ENCODE measurements at places on chromosomes 13 and 19.
A peak's percentile ranks its signal among the peaks of the same experiment; 100 is the strongest.

GRCh38 chr13:45490068-45490467 lies 25.3 kb downstream of the COG3 start:
- no peak for DNase-seq

- no peak for DNase-seq
Observed at GRCh38 chr13:65964672-65965071, 1265.5 kb downstream of the PCDH9 start.

DNA sequence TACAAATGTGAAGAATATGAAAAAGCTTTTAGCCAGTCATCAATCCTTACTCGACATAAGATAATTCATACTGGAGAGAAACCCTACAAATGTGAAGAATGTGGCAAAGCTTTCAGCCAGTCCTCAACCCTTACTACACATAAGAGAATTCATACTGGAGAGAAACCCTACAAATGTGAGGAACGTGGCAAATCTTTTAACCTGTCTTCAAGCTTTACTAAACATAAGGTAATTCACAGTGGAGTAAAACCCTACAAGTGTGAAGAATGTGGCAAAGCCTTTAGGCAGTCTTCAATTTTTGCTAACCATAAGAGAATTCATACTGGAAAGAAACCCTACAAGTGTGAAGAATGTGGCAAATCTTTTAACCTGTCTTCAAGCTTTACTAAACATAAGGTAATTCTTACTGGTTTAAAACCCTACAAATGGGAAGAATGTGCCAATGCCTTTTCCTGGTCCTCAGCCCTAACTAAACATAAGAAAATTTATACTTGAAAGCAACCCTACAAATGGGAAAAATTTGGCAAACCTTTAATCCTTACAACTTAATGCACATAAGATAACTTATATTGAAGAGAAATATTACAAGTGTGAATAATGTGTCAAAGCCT lies 74.1 kb upstream of the ZNF681 start:
- DNase-seq, result no peak

DNA sequence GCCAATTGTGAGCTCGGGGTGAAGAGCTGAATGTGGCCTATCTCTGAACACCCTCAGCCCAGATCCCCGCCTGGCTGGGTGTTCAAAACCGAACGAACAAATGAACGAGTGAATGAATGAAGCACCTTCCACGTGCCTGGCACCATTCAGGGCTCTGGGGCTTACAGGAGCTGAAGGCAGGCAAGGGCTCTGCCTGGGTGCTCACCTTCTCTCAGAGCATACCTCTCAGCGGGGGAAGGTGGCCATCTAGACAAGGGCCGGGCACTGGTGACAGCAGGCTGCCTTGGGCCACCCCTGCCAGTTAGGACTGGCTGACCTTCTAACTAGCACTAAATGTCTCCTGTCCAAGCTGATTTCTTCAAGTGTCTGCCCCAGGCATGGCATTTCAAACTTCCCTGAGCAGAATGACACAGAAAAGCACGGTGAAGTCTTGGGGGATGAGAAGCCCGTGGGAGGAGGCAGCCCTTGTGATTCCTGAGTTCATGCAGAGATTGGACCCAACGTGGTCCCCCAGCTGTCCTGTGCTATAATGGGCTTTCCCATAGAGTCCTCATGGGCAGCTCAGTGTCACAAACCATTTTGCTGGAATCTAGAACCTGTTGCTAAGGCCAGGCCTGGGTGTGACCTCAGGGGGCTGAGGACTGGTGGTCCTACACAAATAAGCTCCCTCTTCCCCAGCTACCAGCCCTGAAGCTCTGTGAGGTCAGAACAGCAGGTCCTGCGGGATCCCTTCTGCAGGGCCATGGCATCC lies 27.9 kb upstream of the VSTM2B start:
- no peak for DNase-seq

- DNase-seq, result no peak
Observed at GRCh38 chr13:91368676-91369440, 21.4 kb downstream of the MIR17HG start.

DNA sequence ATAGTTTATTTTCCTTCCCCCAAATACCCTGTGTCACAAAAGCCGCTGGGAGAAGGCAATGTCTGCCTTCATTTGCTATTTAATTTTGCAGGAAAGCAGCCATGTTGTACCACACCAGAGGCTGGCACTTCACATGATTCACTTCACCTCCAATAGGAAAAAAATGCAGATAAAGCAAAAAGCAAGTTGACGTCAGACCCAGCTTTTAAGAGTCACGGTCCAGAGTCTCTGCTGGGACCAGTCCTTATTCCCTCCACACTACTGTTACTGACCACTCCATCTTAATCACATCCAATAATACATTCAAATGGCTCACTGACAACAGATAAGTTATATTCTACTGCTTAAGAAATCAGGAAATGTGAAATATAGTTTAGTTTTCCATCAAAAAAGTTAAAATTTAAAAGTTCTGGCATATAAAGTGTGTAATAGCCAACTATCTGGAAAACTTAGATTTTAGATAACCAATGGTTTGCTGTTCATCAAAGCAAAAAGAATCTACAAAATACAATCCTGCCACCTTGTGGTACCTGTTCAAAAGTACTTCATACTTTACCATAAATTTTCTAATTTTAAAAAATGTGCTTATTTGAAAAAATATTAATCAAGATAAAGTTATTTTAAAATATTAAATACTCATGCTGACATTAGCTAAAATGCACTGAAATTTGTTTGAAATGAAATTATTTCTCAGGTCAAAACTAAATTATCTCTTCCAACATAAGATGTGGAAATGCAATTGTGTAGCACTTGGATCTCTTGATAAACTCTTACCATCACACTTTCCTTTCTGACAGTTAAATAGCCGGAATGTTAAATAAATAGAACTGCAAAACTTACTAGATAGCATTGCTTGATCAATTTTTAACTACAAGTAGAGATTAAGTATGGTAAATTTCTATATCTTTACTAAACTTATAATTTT lies 97.3 kb downstream of the SERP2 start:
- DNase-seq, result no peak

GRCh38 chr19:30006207-30006606 lies 64.2 kb downstream of the URI1 start:
- no peak for DNase-seq

- DNase-seq, result no peak
Observed at GRCh38 chr19:41691268-41691970, 3.3 kb upstream of the CEACAM7 start.

DNA sequence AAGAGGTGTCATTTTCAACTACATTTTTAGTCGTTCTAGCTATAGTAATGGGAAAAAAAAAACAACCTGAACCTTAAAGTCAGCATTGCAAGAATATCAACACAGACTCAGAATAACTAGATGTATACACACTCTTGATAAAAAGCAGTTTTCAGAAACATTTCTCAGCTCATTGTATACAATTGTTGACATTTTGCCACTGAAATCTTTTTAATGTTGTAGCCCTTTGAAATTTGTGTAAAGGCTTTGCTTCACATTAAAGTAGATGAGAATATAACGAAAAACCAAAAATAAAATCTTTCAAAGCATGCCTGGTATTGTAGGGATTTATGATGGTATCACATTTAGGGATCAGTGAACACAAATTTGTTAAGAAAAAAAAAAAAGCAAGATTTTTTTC lies 87.2 kb upstream of the SLC10A2 start:
- DNase-seq, result no peak

- peak; percentile 83 for DNase-seq
Observed at GRCh38 chr19:8569066-8569771, 8.0 kb downstream of the MYO1F start.

GRCh38 chr19:45958769-45959516 lies 14.7 kb downstream of the NOVA2 start:
- DNase-seq, result no peak

DNA sequence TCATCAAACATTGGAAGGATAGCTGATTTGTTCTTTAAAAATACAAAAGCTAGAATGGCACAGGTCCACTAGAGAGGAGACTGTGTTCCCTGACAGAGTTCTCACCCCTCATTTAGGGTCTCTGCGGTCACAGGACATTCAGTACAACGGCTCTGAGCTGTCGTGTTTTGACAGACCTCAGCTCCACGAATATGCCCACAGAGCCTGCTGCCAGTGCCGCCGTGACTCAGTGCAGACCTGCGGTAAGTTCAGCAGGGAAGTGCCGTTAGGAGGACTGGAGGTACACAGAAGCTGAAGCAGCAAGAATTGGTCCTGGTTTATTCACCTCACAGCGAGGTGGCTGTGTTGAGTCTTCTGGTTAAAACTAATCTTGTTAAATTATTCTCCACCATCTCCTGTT lies 90.0 kb downstream of the TNFRSF19 start:
- no peak for DNase-seq

- DNase-seq, result no peak
Observed at GRCh38 chr13:40252241-40252640, 414.2 kb downstream of the FOXO1 start.

DNA sequence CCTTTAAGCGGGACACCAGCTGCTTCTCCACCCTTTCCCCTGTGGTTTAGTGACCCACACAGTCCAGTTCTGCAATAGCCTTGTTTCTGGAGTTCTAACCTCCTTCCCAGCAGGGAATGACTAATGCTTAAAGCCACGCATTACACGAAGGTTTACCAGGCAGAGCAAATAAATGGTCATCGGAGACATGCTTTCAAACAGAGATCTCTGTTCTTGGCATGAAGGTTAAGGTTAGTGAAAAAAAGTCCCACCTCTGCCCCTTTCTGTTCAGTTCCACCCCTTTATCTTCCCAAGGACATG lies 25.3 kb upstream of the MEDAG start:
- DNase-seq, result no peak

GRCh38 chr13:88063741-88064140 lies 392.6 kb downstream of the SLITRK5 start:
- no peak for DNase-seq

DNA sequence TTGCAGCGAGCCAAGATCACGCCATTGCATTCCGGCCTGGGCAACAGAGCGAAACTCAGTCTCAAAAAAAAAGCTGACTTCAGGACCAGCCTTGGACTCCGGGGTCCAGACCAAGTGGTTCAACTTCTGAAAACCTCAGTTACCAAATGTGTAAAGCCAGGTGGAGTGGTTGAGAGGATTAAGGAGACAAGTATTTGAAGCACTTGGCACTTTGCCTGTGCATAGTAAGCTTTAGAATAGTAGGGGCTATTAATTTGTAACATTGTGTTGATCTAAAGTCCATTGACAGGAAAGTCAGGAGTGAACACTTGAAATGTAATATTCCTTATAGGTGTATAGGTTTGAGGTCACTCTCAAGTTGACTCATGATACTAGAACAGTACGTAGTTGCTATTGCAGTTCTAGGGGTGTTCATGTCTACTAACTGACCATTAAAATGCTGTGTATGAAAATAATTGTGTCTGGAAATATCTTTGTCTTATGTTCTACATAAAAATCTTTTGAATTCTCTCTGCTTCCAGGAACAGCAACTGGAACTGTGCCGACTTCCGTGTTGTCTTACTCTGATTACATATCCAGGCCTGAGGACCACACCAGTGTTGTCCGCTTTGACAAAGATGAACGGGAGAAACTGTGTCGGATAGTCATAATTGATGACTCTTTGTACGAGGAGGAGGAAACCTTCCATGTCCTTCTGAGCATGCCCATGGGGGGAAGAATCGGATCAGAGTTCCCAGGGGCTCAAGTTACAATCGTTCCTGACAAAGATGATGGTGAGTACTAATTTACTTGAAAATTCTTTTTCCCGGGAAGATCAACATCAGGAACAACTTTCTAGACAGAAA lies 97.4 kb downstream of the FREM2 start:
- no peak for DNase-seq

- no peak for DNase-seq
Observed at GRCh38 chr19:16023146-16023915, 53.0 kb upstream of the TPM4 start.

GRCh38 chr13:111856571-111856970 lies 210.4 kb upstream of the SOX1 start:
- no peak for DNase-seq

GRCh38 chr13:43514311-43514710 lies 272.5 kb downstream of the ENOX1 start:
- DNase-seq, result no peak

DNA sequence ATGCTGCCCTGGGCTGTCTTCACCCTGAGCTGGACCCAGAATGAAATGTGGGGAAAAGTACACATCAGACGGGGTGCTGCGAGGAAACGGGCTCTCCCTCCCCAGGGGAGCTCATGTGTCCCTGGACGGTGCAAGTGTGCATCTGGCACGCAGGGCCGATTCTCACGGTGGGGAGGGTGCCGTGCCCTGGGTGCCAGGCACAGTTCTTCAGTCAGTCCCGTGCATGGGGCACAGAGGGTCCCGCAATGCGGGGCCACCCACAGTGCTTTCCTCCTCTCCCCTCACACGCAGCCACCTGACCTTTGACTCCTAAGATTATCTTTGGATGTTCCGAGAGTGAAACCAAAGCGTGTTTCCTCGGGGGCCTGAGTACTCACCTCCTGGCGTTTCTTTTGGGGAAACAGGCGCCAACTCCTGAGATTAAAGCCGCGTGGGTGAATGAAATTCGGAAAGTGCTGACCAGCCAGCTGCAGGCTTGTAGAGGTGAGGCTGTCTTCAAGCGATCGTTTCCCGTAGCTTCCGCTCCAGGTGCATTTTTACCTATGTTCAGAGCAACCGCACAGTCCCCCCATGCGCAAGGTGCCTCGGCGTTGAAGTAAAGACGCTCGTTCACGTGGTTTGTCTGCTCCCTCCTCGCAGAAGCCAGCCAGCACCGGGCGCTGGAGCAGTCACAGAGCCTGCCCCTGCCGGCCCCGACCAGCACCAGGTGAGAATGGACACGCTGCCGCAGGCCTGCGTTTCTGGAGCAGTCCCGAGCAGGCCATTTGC lies 17.5 kb upstream of the F7 start:
- DNase-seq, result no peak

- no peak for DNase-seq
Observed at GRCh38 chr13:23673354-23673753, 103.1 kb downstream of the TNFRSF19 start.

GRCh38 chr19:46000491-46001246 lies 5.4 kb downstream of the CCDC61 start:
- DNase-seq, result no peak

DNA sequence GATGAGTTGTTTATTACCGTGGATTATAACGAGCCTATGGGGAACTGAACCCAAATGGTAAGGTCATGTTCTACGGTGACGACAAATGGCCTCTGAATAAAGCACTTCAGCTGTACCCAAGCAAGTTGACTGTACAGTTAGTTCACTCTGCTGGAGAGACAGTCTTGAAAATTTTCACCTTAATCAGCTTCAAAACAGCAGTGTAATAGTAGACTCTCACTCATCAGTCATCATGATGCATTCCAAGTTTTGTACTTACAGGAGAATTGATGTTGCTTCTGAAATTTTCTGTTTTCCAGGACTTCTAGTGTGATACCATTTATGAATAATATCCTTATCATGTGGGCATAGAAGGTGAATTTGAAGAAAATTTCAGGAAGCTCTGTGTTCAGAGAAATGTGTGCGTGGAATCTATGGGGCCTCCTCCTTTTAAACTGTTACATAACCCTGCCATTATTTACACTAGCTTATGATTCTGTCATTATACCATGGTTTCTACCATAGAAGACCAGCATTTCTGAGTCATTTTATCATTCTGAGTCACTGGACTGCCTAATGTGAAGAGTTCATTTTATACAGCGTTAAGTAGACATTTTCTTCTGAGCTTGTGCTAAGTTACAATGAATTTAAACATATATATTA lies 96.9 kb downstream of the WDFY2 start:
- DNase-seq, result no peak

Measured in GDM1 (cell line).